Spinal cord (tissue), 10 donors: ENCODE measurements at places on chromosomes 12 and 14. TPM values are rescaled to one million over a fixed set of nuclear protein-coding genes. Genes with fewer than 3 reads are reported as not detected.

Gene PLEK2
- total RNA-seq: 1.6 TPM

Gene BLTP3B
- 134 TPM for total RNA-seq

Gene DTX1
- 14.4 TPM for total RNA-seq

Gene PLEKHG3
- total RNA-seq: 32.1 TPM

Gene ANKS1B
- total RNA-seq: 89.5 TPM

Gene ELK3
- total RNA-seq: 17.0 TPM

Gene TAS2R9
- 1.4 TPM for total RNA-seq

Gene DACT1
- 24.0 TPM for total RNA-seq

Gene TMEM19
- total RNA-seq: 42.6 TPM

Gene OR6C2
- not detected for total RNA-seq

Gene KRT82
- total RNA-seq: not detected
